CD4-positive, alpha-beta T cell treated with Interleukin-4 for 4 hours (primary cell): ENCODE measurements at places on chromosomes 16 and 17.

GRCh38 chr17:79930062-79930876 is 91.0 kb upstream of the CBX4 start:
- DNase-seq: no peak

DNA sequence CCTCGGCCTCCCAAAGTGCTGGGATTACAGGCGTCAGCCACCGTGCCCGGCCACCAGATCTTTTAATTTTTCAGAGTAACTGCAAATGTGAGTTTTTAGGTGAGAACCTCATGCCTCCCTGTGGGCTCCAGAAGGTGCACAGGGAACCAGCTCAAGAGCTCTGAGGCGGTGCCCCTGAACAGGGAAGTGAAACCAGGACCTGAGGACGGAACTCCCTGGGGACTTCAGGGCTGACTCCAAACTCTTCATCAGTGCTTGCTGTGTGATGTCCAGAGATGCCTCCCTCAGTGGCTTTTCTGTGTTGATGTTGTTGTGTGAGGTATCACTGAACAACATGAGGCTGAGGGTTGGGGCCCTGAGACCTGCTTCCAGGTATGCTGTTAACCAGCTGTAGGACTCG is 23.8 kb downstream of the SLC12A3 start:
- peak; percentile 5 for DNase-seq

GRCh38 chr16:50038756-50039529 is 13.9 kb downstream of the CNEP1R1 start:
- peak; percentile 19 for DNase-seq

- DNase-seq: no peak
Observed at GRCh38 chr16:87274794-87275193, 42.4 kb downstream of the C16orf95 start.

DNA sequence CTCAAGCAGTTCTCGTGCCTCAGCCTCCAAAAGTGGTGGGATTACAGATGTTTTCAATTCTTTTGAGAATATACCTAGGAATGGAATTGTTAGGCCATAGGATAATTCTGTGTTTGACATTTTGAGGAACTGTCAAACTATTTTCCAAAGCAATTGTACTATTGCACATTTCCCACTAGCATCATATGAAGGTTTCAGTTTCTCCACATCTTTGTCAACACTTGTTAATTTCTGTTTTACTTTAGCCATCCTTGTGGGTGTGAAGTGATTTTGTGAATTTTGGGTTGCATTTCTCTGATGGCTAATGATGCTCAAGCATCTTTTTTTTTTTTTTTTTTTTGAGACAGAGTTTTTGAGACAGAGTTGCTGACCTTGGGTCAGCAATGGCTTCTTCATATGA is 6.2 kb downstream of the NT5M start:
- DNase-seq: no peak

- DNase-seq: no peak
Observed at GRCh38 chr17:47291242-47291873, 32.4 kb upstream of the EFCAB13 start.

DNA sequence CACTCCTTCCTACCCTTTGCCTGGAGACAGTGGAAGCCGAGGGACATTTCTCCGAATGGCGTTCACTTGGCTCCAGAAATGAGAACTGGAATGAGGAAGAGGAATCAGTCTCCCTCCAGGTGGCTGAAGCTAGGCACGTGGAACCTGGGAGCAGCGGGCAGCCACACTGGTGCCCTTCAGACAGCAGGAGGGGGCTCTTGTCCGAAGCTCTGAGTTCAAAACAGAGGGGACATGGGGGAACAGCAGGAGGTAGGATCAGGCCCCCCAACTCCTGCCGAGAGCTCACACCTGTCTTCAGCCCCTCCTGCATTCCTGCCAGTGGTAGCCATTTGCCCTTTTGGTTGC is 41.5 kb downstream of the TMEM235 start:
- no peak for DNase-seq

GRCh38 chr16:69438465-69438864 is 14.0 kb downstream of the CYB5B start:
- peak; percentile 9 for DNase-seq

- DNase-seq: no peak
Observed at GRCh38 chr16:66199189-66199588, 167.3 kb upstream of the CDH5 start.

DNA sequence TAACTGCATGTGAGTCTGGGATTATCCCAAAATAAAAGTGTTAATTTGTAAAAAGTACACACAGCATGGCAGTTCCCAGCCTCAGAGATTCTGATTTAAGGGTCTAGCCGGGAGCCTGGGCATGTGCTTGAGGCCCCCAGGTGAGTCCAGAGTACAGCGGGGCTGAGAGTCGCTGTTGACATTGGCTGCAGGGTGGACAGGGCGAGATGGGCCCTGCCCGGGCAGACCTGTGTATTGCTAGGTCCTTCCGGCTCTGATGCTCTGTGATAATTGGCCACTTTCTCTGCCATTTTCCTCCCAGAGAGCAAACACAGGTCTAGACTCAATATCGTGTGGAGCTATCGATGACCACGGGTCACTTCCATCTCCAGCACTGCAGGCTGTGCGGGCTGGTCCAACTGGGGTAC is 73.6 kb downstream of the ABCC6 start:
- no peak for DNase-seq

GRCh38 chr17:31195305-31195704 is 100.5 kb downstream of the NF1 start:
- no peak for DNase-seq

GRCh38 chr16:11768849-11769248 is 26.2 kb upstream of the TXNDC11 start:
- DNase-seq: no peak

GRCh38 chr16:27448532-27449433 is 46.8 kb downstream of the IL21R start:
- no peak for DNase-seq

- no peak for DNase-seq
Observed at GRCh38 chr16:63467513-63467912, 1431.3 kb upstream of the CDH8 start.

GRCh38 chr17:17129466-17129865 is 76.7 kb downstream of the PLD6 start:
- DNase-seq: no peak

- DNase-seq: no peak
Observed at GRCh38 chr17:72121164-72122009, 567 bp downstream of the SOX9 start.

GRCh38 chr17:39666231-39666600 is 1.1 kb downstream of the TCAP start:
- no peak for DNase-seq

GRCh38 chr17:55186937-55187770 is 77.6 kb upstream of the HLF start:
- no peak for DNase-seq

GRCh38 chr17:64020056-64020766 is at the start of gene ICAM2:
Gene ICAM2, minus strand, starts transcription at chr17:64020633. Its CDS starts 13,942 bp downstream, at chr17:64006691.
- peak; percentile 96 for DNase-seq

GRCh38 chr17:75241143-75241430 is 20.3 kb downstream of the GGA3 start:
- no peak for DNase-seq

DNA sequence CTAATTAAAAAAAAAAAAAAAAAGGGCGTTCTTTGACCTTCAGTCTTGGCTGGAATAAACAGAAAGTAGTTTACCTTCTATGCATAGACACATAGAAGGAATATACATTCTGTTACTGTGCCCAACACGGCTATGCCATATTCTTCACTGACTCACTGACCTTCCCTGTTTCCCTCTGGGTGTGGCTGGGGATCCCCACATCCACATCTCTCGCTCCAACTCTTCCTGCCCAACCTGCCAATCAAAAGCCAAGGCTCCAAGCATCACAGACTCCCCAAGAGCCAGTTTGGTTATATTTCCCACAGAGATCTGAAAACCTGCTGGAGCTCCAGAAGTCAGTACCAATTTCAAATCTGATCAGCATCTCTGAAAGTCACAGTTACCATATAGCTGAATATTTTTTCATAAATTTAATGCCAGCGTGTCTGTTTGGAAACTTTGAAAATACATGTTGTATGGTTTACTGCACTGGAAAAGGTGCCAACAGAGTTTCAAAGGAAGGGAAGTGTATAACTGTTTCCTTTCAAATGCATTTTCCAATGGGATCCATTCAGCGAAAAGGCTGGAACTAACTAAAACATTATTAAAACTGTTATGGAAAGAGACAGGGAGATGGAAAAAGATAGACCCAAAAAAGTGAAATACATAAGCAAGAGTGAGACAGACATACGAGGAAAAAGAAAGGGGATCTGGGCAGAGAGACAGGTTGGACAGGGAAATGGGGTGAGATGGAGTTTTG is 91.8 kb downstream of the SMG6 start:
- no peak for DNase-seq

DNA sequence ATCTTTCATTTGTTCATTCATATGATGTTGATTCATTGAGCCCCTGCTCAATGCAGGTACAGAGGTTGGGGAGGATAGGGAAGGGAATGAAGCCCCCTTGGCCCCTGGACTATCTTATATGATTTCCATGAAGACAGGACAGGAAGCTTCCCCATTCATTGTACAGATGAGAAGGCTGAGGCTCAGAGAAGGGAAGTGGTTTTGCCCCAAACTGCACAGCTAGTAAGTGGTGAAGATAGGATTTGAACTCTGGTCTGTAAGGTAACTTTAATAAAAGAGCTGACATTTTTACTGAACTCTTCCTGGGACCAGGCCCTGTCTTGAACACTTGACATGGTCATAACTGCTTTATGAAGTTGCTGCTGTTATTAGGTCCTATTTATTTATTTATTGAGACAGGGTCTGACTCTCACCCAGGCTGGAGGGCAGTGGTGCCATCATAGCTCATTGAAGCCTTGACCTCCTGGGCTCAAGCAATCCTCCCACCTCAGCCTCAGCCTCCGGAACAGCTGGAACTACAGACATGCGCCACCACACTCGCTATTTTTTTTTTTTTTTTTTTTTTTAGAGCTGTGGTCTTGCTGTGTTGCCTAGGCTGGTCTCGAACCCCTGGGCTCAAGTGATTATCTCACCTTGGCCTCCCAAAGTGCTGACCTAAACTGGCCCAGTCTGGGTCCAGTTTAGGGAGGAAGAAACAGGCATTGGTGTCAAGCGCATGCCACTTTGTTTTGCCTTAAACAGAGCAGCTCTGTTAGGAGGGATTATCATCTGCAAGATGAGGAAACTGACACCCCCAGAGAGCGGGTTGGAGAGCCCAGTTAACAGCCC is 5.0 kb downstream of the CTF1 start:
- no peak for DNase-seq

DNA sequence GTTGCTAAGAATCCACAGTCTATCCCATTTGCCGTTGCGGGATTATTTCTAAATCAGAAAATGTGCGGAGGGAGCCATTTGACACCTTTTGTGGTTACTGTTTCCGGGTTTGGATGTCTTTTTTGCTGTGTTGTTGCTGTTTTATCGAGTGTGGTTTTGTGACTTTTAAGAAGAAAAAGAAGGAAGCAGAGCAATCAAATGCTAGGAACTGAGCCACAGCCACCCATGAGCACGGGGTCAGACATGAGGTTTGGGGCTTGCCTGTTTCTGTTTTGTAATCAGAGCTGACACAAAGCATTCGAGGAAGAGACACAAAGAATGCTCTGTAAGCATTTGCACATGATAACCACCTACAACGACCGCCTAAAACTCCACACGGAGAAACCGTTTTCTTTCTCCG is 53.1 kb upstream of the CHMP6 start:
- DNase-seq: peak; percentile 19

DNA sequence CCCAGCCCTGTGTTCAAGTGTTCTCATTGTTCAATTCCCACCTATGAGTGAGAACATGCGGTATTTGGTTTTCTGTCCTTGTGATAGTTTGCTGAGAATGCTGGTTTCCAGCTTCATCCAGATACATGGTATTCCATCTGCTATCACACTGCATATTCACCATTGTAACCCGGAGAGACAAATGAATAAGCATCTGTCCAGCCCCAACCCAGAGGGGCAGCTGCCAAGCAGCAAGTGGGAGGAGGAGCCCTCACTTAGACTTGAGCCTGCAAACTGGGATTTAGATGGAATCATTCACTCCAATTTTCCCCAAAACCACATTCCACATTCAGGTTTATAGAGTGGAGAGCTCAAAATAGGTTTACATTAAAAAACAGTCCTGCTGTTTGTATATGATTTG is 41.6 kb downstream of the SHISA6 start:
- no peak for DNase-seq

DNA sequence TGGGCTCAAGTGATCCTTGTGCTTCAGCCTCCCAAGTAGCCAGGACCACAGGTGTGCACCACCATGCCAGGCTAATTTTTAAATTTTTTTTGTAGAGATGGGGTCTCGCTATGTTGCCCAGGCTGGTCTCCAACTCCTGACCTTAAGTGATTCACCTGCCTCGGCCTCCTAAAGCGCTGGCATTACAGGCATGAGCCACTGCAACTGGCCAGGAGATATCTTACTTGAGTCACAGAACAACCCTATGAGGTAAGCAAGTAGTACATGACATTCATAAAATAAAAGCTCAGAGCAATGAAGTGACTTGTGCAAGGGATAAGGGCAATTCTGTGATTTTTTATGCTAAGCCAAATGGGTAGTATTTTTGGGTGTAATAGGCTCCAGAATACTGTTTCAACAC is 57.3 kb downstream of the CDC27 start:
- no peak for DNase-seq

DNA sequence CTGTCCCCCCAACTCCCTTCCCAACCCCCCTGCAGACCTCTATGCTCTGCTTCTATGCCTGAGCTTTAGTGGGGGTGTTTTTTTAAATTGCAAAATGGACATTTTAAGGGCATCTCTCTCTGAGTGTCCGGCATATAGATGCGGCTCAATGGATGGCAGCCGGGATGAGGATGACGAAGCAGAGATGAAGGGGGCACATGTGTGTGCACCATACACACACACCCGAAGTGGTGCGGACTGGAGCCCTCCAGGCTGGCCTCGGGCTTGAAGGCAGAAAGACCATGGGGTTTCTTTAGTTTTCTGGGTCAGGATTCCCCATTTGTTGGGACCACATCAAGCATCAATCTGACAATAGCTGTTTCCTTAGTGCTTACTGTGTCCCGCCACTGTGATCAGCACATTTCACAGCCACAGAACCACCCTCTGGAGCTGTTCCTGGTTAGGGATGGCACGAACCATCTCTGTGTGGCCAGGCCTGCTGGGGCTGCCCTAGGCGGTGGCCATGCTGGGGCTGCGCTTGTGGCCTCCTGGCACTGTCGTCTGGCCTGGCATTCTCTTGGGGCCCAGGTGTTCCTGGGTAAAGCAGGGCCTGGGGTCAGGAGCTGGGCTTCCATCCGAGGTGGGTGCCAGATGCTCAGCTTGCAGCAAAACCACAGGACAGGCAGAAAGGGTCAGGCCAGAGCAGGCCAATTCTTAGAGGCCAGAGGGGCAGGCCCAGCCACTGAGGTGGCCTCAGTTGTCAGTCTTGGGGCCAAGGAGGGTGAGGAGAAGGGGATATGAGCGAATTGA is 49.9 kb downstream of the NT5M start:
- no peak for DNase-seq

DNA sequence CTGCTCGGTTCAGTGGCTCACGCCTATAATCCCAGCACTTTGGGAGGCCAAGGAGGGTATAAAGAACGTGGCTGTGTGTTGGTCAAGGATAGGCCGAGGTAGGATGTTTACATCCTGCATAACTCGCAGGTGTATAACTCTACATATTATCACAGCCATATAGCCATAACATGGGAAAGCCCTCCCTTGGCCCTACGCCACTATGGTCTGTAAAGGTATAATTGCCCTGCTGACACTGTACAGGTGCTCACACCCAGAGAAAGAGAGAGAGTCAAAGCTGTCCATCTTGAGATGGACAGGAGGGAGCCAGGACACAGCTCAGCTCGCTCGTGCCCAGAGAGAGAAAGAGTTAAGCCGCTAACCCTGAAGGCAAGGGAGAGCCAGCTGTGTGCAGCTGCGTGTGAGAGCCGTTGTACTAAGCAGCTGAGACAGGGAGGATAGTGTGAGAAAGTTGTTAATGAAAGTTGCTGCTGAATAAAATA is 30.4 kb upstream of the DHX8 start:
- DNase-seq: no peak
